ENCODE measurements at places on chromosomes 4 and X. TPM values are rescaled to one million over a fixed set of nuclear protein-coding genes. Genes with fewer than 3 reads are reported as not detected.

DNA sequence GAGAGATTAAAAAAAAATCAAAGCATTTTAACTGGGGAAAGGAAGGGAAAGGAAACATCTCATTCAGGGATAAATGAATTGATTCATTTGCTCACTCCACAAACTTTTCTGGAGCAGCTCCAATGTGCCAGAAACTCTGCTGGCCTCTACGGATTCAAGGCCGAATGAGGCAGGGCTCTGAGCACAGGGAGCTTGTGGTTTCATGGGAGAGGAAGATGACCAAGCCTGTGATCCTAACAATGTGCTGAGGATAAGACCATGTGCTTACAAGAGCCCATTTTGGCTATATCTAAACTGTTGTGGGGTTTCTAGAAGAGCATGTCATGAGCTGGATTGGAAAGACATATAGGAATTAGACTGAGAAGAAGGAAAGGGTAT is 137.5 kb downstream of the ZNF674 start:
- DNase-seq: peak; percentile 7

- peak; percentile 51 for DNase-seq
These were observed 66.0 kb downstream of the CBLL2 start for GRCh38 chrX:22338740-22339139.

The PAGE1 gene
- not detected for total RNA-seq

The NAA10 gene
- total RNA-seq: 31.6 TPM

The EMCN gene
- not detected for total RNA-seq

DNA sequence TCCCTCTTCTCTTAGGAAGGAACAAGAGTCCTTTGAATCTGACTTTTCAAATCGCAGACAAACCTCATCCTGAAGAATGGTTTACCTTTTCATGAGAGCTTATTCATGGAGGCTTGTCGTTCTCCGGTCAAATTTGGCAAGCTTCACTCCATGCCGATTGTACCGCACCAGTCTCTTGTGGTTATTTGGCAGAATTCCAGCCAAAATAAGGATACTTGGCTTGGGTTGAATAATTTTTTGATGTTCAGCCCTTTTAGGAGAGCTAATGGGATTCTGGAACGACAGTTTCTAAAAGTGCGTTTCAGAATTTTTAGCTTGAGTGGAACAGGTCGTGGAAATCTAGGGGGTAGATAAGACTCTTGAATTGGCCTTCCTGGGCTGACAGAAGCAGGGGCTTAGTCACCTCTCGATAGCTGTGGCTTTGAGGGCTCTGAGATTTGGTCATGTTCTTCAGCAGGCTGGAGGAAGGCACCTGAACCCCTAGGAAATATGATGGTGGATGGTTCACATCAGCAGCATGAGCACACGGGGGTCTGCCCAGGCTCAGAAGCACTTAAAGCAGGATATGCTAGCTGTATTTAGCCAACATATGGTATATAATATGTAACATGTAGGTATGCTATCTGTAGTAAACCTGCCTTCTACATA is 1.5 kb downstream of the KLHL2 start:
- DNase-seq: peak; percentile 55

The ETDA gene
- total RNA-seq: not detected

GRCh38 chr4:78024576-78025091 is 32.5 kb upstream of the FRAS1 start:
- no peak for DNase-seq

The IL13RA1 gene
- total RNA-seq: 67.4 TPM

DNA sequence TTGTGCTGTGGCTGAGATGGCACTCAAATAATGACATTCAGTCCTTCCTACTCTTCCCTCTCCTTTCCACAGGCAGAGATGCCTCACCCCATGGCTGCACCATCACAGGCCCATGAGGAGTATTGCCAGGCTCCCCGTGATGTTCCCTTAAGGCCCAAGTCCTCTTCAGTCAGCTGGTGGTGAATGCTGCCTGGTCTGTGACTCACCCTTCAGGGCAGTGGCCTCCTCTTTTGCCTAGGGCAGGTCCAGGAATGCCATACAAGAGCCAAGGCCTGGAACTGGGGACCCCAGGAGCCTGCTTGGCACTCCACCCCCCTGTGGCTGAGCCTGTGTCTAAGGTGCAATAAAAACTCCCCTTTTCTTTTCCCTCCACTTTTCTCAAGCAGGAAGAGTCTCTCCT is 144.2 kb upstream of the GEMIN8 start:
- DNase-seq: no peak

The GRIA3 gene
- total RNA-seq: 2.3 TPM

The UGT2B15 gene
- total RNA-seq: not detected

GRCh38 chr4:98502031-98502430 is 156.4 kb downstream of the TSPAN5 start:
- no peak for DNase-seq

GRCh38 chrX:50111742-50112141 is 89.1 kb downstream of the AKAP4 start:
- no peak for DNase-seq

GRCh38 chr4:150232029-150232428 is 153.8 kb downstream of the DCLK2 start:
- DNase-seq: no peak

DNA sequence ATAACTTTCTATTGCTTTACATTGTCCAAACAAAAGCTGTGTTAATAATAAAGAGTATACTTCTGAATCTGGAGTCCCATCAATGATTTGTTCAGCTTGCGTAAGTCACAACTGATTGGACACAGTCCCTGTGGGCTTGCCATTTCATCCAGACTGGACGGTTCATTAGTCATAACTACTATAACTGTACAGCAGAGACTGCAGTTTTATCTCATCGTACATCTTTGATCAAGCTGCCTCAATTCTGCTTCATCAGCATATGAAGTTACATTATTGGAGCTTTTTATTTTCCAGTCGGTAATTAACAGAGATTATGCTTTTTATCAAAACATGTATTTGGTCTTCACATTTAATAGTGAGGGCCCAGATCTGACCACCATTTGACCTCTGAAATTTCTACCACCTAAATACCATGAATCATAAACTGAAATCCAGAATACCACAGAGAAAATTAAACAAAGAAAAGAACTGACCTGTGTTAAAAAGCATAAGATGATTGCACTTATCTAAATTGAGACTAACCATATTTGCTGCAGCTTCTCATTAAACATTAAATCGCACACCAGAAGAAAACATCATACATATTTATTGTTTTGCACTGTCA is 12.5 kb upstream of the MAB21L2 start:
- DNase-seq: peak; percentile 63

DNA sequence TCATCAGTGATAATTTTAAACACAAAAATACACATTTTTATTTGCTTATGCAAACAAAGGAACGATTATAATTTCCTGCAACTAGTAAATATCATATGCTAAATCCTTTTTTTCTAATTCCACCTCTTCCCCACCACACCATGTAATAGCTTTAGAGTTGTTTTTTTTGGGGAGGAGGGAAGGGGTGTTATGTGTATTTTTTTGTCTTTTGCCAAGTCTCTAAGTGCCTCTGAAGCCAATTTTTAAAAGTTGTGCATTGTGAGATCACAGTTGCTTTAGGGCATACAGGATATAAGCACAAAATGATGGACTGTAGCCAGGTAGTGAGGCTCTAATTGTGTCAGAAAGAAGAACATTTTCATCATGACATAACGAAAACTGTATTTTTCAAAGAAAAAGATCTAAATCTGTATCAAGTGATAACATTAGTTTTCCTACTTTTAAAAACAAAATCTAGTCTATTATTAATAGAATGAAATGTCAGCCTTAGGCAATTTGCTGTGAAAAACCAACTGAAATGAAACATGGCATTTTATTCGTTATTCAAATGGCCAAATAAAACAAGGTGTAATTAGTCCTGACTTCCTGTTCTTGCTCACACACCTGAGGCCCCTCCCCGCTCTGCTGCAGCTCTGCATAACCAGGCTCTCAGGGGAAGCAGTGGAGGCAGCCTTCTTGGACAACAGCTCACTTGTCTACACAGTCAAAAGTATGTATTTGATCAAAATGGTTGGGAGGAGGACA is 157.4 kb downstream of the PALLD start:
- no peak for DNase-seq

The SOWAHD gene
- total RNA-seq: 0.26 TPM

Data from fibroblast of lung (primary cell).